ENCODE measurements at places on chromosomes 5 and 9.

DNA sequence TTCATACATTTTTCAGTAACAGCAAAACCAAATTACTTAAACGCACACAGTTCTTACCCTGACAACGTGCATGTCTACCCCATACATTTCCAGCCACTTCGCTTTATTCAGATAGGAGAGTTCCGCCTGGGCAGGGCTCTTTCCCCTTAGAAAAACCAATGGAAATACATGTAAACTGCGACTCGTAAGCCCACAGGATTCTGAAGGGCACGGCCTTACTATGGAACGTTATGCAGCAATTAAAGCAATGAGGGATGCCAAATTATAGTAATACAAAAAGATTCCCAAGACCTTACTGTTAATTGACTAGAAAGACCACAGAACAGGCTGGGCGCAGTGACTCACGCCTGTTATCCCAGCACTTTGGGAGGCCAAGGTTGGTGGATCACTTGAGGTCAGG, 64.5 kb downstream of the EPB41L4B start:
- no peak for DNase-seq

DNA sequence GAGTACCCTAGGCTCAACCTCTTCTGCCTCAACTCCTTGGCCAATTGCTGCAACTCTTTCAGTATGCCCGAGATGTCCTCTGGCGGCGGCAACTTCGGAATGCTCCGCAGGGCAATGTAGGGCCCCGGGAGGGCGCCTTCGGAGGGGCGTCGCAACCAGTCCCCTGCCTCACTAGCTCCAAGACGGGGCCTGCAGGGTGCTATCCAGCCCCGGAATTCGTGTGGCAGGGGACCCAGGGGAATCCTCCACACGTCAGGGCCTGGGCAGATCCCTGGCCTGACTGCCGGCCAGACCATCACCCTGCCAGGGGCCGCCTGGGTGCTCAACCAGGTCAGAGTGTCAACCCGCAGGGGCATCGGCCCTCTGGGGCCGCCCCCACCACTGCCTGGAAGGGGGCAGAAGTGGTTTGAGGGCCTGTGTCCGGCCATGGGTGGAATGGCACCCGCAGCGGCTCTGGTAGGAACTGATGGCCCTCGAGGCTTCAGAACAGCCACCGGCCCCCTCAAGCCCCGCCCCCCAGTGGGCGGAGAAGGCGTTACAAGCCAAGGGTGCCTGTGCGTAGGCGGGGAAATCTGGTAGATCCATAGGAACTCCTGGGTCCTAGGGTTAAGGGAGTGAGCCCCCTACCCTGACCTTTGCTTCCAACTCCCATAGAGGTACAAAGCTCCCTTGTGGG, at the start of gene POU5F2:
Gene POU5F2 (minus strand): TSS at position 465 of the 676 bp plus-strand sequence. CDS start 37 bp downstream, at position 428.
- DNase-seq, result no peak

GRCh38 chr9:71857159-71857558, 53.8 kb downstream of the ABHD17B start:
- DNase-seq, result no peak

DNA sequence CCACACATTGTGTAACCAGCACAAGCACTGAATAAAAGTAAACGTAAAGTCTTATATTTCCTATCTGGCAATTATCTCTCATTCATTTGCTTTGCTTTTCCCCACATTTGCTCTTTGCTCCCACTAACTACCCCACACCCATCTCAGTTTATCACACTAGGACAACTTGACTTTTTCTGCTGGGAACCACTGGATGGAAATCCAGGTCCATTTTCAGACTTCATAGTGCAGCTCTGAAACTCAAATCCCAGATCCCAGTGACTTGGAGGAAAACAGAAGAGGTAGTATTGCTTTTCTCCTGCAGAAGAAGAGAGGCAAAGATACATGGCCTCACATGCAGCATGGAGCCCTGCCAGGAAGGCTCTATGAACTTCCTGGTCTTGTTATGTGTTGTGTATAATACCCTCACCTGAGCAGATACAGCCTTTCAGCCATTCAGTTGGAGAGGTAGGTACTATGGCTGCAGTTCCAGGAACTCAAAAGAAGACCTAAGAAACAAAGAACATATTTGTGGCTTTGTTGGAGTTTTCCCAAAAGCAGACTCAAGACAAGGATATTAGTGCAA, 90.0 kb upstream of the NIPBL start:
- no peak for DNase-seq

- no peak for DNase-seq
Measured at GRCh38 chr9:74025402-74025925, 471.7 kb upstream of the RORB start.

- DNase-seq, result no peak
Measured at GRCh38 chr5:8750100-8750499, 795.8 kb downstream of the SEMA5A start.

- no peak for DNase-seq
Measured at GRCh38 chr5:92518318-92518904, 1062.6 kb downstream of the NR2F1-AS1 start.

DNA sequence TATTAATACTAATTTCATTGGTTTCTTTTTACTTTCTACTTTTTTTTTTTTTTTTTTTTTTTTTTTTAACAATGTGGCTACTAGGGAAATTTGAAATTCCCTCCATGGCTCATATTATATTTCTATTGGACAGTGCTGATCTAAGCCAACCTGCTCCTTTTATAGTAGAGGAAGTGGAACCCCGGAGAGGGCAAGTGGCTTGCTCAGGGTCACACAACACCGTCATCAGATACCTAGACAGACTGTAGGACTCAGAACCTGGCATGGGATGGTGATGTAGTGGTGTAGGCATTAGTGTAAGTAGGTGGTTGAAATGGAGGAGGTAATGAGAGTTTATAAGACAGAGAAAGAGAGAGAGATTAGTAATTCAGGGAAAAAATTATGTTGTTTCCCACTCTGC, 10.8 kb downstream of the ZNF618 start:
- no peak for DNase-seq

DNA sequence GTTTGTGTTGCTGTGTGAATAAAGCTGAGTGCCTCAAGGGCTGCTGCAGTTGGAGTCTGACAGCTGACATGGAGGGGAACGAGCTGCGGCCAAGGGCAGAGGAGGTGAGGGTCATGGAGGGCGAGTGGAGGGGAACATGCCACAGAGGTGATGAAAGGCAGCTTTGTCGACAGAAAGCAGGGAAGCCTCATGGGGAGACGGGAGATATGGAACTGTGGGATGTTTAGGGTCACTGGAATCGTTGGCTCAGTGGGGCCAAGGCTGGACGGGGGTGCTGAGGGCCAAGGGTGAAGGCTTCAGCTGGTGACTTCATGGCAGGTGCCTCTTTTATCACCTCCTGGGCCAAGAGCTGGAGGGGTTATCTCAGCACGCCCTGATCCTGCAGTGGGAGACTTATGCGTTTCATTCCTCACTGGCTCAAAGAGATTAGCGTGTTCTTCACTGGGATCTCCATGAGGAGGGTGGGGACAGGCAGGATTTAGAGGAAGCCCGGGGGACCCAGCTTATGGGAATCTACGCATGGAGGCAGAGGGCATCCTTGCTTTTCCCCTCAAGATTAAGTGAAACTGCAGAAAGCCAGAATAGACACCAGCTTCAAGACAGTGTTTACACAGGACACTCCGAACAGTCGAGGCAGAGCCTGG, 42.2 kb downstream of the FAM240B start:
- no peak for DNase-seq

GRCh38 chr5:112919972-112920371, 2.1 kb downstream of the REEP5 start:
- no peak for DNase-seq

DNA sequence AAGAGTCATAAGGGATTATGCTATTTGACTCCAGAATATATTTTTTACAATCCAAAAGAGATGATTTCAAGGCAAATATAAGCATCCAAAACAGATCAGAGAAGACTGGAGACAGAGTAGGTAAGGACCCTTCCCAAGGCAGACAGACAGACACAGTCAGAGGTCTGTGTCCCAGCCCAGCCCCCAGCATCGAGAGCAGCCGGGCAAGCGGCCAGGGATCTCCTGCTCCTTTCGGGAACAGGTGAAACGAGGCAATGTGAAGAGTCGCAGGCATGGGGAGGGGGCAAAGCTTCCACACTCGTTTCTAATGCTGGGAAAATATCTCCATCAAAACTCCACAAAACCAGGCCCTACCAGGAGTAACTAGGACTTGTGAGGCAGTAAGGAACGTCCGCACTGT, 5.8 kb downstream of the PAEP start:
- no peak for DNase-seq

DNA sequence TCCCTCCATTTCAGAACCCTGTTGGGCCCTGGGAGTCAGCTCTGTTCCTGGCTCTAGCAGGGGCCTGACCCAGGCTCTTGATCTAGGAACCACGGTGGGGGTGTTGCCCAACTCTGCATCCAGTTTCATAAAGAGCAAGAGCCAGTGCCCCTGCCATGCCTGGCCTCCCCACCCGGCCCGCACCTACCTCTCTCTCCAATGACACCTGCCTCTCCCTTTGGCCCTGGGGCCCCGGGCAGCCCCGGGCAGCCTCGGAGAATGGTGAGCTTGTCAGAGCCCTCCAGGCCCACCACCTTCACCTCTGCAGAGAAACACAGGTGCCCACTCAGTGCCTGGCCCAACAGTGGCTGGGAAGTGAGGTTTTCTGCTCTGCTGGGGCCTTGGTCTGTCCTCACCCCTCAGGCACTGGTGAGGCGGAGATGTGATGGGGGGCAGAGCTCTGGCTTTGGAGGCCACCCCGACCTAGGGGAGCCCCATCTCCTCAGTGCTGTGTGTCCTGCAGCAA, 1.5 kb downstream of the FCN1 start:
- no peak for DNase-seq
